ENCODE measurements at places on chromosomes 7 and 10.

GRCh38 chr10:33228426-33228825 is 106.0 kb downstream of the NRP1 start:
- no peak for DNase-seq

GRCh38 chr10:21976739-21977138 is 26.8 kb downstream of the DNAJC1 start:
- DNase-seq: no peak

DNA sequence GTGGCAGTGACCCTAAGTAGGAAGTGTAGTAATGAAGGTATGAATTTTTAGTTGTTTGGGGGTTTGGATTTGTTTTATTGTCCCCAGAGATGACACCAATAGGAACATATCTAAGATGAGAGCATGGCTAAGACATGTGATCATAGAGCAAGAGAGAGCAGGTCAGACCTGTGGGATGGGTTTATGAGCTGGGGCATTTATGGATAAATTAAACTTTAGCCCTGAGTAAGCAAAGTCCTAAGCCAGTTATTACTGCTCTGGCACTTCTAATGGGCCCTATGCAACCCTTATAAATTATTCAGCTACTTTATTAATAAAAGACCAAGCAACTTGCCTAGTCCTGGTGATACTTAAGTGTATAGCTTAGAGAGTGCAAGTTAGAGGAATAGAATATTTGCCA is 85.1 kb downstream of the LRRC4 start:
- no peak for DNase-seq

GRCh38 chr10:132516771-132517725 is 20.5 kb upstream of the INPP5A start:
- DNase-seq: no peak

- no peak for DNase-seq
Measured at GRCh38 chr7:159034988-159035387, 109.7 kb downstream of the VIPR2 start.

GRCh38 chr10:11822026-11822756 is 965 bp upstream of the PROSER2 start:
- DNase-seq: no peak

GRCh38 chr10:53361281-53361680 is 588.7 kb upstream of the MBL2 start:
- DNase-seq: no peak

GRCh38 chr7:70744492-70744891 is 387.5 kb upstream of the GALNT17 start:
- DNase-seq: no peak
